AG09309 (cell line): ENCODE measurements at places on chromosomes 2 and 18.

- no peak for DNase-seq
Measured at GRCh38 chr18:40326985-40327384, 1628.0 kb upstream of the PIK3C3 start.

GRCh38 chr18:76993573-76993972 is 139.0 kb downstream of the MBP start:
- DNase-seq = no peak

GRCh38 chr2:95270541-95271081 is 3.6 kb upstream of the PROM2 start:
- DNase-seq = no peak

DNA sequence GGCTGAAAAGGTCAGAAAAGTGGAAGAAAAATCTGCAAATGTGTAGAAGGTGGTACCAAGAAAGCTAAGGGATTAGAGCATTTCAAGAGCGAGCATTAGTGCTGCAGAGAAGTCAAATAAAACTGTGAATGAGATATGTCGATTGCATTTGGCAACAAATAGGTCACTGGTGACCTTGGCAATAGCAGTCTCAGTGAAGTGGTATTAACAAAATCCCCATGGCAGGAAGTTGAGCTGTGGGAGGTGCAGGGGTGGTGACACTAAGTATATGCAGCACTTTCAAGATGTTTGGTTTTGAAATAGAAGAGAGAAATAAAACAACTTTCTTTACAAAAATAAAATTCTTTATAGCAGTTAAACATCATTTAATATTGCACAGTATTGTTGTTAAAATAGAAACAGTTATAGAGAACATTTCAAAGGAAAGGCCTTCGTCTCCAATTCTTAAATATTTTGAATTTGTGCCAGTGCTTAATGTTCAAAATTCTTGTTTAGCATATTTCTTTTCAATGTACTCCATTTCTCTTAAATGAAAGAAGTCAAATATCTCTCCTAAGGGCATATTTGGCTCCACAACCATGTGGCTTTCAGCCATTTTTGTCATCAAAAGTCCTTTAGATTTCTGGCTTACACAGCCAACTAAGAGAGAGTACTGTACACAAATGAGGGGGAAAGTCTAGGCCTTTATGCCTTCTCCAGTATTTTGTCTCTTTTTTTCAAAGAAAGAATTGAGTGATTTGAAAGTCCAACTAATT is 443.0 kb upstream of the MMADHC start:
- DNase-seq = no peak

DNA sequence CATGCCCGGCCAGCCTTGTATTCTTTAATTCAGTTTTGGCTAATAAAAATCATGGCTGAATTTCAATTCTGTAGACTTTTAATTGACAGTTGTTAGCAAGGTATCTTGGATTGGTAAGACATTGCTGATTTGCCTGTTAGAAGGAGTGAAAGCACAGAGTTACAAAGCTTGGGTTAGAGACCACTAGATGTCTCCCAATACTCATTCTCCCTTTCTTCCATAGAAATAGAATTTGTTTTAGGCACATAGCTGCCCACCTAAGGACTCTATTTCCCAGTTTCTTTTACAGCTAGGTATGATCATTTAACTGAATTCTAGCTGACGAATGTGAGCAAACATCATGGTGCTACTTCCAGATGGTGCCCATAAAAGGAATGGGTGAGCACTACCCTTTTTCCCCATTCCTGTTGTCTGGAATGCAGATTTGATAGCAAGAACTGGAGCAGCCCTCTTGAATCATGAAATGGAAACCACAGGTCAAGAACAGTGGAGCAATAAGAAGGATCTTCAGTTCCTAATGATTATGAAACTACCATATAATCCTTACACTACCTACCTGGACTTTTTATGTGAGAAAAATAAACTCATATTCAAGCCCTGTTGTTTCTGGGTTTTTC is 17.5 kb downstream of the PECR start:
- DNase-seq = peak; percentile 23

DNA sequence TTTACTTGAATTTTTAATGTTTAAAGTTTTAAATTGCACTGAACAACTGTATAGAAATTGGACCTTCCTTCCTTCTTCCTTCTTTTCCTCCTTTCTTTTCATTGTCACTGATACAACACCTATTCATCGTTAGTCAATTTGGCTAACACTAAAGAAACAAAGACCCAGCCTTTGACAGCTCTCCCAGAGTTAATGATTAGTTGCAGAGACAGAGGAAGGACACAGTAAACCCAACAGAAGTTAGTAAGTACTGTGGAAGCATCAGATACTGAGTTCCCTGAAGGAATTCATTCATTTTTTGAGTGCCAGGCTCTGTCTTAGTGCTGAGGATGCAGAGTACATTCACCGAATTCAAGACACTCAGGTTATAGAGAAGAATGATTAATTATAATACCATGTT is 77.9 kb upstream of the RAB27B start:
- DNase-seq = no peak

GRCh38 chr2:46847185-46847710 is 68.4 kb downstream of the MCFD2 start:
- peak; percentile 95 for DNase-seq

- no peak for DNase-seq
Measured at GRCh38 chr2:206968134-206969086, 29.1 kb downstream of the CPO start.

- DNase-seq = no peak
Measured at GRCh38 chr2:98172150-98172765, 85.3 kb downstream of the VWA3B start.

- no peak for DNase-seq
Measured at GRCh38 chr2:199118673-199119112, 339.0 kb downstream of the SATB2 start.

- no peak for DNase-seq
Measured at GRCh38 chr2:113298176-113298575, 19.5 kb upstream of the PAX8 start.

DNA sequence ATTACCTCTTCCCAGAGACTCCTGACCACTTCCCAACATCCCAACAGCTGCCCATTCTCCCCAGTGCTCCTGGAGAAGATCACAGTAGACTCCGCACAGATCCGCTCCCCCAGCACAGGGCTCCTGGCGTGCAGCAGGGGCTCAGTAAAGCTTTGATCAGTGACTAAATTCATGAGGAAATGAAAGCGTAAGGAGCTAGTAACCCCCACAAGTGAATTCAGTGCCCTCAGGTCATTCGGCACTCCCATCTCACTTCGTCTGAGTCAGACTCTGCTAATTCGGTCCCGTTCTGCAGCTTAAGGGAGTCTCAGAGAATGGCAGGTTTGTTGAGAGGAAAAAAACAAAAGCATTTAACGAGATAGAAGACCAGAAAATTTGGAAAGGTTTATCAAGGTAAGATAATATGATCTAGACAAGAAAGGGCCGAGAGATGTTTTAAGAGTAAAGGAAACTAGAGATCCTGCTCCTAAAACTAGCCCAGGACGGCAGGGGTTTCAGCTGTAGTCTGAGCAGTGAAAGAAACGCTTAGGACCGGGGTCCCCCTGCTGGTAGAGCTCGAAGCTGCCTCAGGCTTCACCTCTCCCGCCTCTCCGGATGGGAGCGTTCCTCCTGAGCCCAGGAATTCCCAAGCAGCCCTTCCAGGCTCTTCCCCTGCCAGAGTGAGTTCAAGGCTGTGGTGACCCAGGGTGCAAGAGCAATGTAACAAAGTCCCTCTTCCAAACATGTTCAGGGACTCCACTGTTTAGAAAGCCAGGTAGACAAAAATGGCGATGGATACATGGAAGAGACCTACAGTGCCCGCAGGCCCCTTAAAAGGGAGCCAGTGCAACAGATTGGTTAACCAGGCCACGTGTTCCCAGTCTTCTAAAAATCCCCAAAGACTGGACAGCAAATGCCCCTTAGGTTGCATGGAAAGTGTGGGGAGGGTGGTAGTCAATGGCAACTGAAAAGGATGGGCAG is 127.3 kb downstream of the DNER start:
- peak; percentile 46 for DNase-seq

- no peak for DNase-seq
Measured at GRCh38 chr2:119025013-119025412, 83.0 kb downstream of the MARCO start.

DNA sequence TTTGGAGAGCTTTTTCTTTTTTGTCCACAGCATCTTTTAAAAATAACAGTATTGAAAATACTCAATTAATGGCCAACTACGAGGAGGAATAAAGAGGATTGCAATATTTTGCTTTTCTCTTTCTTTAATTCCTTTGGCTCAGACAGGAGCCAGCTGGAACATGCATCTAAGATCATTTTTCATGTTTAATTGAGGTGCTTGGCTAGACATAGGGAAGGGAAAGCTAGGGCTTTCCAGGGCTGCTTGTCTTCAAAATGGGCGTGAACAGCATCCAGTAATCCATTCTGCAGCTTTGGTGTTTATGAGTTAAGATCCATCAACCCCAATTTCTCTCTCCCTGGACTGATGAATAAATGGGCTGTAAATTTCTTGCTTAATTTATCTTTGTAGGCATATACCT is 323.0 kb downstream of the PTPRM start:
- no peak for DNase-seq

- DNase-seq = no peak
Measured at GRCh38 chr2:198279026-198279425, 474.6 kb downstream of the PLCL1 start.

DNA sequence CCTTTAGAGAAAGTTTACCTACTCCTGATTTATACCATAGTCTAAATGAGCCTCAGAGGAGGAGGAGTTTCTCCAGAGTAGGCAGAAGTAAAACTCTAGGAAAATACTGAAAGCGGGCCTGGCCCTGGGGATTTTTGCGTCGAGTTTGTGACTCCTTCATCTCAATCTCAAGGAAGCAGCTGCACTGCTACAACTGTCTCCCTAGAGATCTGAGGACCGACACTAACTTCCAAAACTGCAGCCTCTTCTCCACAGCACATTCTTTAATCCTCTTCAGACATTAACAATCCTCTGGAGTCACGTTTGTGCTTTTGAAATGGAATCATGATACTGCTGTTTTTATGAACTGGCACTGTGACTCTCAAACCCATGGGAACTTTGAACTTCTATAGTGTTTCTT is 281.4 kb downstream of the KCNS3 start:
- DNase-seq = no peak

DNA sequence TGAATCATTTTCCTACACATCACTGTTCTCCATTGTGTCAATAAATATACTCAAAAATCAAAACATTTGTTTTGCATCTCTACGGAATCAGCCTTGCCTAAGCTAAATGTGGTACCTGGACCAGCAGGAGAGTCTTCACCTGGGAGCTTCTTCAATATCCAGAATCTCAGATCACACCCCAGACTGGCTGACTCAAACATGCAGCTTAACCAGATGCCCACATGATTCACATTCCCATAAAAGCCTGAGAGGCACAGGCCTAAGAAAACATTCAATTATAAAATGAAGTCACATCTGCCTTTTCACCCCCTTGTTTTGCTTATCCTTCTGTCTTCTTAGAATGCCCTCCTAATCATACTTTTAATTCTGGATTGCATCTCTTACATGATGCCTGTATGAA is 1045.5 kb upstream of the NXPH2 start:
- no peak for DNase-seq

DNA sequence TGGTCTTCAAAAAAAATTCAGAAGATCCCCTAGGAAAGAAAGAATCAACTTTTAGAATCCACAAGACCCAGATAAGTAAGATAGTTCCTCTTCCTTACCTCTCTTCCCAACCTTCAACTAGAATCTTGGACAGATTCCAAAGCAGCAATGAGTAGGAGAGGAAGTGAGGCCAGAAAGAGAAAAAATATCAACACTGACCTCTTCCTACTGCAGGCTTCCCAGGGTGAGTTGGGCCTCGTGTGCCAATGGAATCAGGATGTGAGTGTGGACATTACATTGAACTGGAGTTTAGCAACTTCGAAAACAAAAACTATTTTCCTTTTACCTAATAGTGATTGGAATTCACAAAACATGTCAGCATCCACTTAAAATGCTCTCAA is 102.5 kb upstream of the PIEZO2 start:
- DNase-seq = no peak

DNA sequence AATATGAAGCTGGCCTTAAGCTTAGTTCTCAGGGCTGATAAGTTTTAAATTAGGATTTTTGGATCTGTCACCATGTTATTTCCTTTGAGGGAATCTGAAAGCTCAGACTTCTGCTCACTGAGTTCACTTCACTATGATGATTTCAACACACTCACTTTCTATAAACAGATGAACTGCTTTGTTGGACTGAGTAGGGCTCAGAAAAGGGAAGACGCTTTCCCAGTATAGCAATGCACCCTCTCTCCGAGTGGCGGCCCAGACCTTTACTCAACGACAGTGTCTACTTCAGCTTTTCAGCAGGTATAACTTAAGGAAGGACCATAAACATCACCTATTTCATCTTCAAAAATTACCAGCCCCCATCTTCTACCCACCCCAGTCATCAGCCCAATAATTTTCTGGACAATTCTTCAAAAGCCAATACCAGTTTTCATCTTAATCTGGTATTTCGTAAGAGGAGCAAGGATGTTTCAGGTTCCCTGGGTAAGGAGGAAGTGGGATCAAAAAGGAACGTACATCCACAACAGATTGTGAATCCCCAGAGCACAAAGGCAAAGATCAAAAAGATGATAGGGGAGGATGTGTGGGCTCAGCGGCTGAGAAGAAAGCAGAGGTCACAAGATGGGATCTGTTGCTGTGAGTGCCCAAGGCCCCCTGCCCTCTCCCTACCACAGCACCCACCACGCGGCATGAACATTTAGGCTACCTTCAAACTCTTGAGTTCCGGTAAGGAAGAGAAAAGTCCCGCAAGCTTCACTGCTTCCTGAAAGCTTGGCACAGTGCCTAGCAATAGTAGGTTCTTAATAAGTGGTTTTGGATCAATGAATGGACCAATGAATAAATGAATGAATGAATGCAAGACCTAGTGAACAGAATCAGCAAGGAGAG is 41.9 kb downstream of the LPIN2 start:
- DNase-seq = no peak

GRCh38 chr2:175709248-175709647 is 292.8 kb downstream of the LNPK start:
- DNase-seq = no peak

GRCh38 chr2:212811036-212811805 is 272.6 kb upstream of the ERBB4 start:
- DNase-seq = peak; percentile 59

GRCh38 chr2:142875652-142876051 is 1.8 kb upstream of the KYNU start:
- DNase-seq = no peak

- no peak for DNase-seq
Measured at GRCh38 chr2:241956521-241957110, 87.1 kb downstream of the RTP5 start.

GRCh38 chr18:49857708-49858107 is 44.4 kb upstream of the ACAA2 start:
- no peak for DNase-seq

GRCh38 chr2:96817882-96818281 is 1.8 kb downstream of the CNNM3 start:
- DNase-seq = no peak

GRCh38 chr2:71102981-71103681 is 26.9 kb downstream of the MCEE start:
- no peak for DNase-seq
